M059J (cell line): ENCODE measurements at places on chromosomes 16 and 17. TPM values are rescaled to one million over a fixed set of nuclear protein-coding genes. Genes with fewer than 3 reads are reported as not detected.
A peak's percentile ranks its signal among the peaks of the same experiment; 100 is the strongest.

- no peak for DNase-seq
These were observed 367.4 kb upstream of the TNRC6C start for GRCh38 chr17:77590951-77591735.

DNA sequence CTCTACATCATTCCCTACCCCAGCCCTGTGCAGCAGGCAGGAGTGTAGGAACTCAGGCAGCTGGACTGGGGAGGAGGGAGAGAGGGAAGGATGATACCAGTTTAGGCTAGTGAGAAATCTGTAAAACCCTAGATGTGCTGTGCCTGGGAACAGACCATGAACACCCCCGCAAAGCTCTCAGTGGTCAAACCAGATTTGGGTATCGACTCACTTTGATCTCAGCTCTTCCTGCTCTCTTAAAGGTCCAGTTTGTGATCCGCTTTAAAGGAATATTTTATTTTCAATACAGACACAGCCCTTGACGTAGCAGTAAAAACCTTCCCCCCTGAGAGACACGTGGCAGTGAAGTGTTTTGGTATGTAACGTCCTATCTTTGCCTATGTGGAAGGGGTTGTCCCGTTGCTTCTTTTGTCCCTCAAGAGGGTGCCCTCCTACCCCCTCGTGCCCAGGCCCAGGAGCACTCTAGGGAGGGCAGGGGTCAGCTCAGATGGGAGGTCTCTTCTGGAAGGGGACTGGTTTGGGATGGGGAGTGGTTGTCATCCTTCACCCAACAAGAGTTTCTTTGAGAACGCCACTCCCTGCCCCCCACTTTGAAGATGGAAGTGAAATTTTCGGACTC, 19.3 kb upstream of the TBX2 start:
- no peak for DNase-seq

DNA sequence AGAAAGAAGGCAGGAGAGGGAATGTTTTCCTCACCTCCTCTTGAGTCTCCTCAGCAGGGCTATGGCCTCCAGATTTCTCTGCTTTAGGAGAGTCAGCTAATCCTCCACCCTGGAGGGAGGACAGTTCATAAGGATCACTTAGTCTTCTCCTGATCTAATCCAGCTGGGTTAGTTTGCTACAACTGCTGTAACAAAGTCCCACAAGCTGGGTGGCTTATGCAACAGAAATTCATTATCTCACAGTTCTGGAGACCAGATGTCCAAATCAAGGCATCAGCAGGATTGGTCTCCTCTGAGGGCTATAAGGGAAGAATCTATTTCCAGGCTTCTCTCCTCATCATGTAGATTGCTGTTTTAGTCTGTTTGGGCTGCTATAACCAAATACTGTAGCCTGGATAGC, 40.6 kb upstream of the XYLT1 start:
- no peak for DNase-seq

- peak; percentile 97 for DNase-seq
These were observed 53.2 kb downstream of the BMERB1 start for GRCh38 chr16:15487336-15488284.

DNA sequence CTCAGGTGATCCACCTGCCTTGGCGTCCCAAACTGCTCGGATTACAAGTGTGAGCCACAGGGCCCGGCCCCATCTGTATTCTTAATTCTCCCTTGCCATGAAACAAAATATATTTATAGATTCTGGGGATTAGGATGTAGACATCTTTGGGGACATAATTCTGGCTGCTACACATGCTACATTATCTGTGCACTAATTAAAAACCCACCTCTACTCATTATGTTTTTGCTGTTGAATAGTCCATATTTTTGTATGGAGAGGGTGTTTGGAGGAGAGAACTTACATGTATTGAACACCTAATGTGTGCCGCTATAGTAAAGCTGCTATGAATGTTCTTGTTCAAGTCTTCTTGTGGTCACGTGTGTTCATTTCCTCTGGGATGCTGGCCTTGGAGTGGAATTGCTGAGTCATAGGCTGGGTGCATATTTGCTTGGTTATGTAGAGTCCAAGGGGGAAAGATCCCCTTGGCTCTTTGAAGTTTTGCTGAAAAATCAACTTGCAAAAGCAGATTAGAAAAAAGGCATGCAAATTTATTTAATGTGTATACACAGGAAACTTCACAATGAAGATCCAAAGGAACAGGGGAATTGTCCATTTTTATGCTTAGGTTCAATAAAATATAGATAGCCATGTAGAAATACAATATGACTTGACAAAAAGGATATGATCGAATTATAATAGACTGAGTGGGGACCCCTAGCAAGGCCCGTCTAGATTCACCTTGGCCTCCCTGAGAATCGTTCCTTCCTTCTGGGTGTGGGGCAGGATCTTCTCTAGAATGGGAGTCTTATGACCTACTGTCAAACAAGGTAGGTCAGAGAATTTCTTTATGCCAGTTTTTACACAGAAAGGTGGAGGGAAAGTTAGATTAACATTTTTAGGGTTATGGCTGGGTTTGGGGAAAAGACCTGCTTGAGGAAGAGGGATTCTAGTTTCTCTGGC, 42.1 kb upstream of the GPRC5B start:
- DNase-seq: peak; percentile 77

DNA sequence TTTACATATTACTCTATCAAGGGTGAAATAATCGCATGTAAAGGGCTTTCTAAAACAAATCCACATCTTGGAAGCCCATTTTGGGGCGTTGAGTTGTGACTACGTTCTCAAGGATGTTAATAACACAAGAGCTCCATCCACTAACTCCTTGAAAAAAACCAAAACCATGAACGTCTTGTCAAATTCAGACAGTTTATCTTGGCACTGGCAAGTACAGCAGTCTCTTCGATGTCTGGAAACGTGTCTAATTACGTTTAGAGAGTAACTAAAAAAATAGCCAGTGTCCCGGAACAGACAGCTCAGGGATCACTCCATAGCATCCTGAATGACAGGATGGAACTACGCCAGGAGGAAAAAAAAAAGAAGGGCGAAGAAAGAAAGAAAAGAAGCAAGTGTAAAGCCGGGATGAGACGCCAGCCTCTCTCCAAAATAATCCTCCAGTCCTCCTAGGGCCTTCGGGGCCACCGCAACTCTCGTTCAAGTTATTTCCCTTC, 954 bp downstream of the MYO1D start:
- peak; percentile 9 for DNase-seq

DNA sequence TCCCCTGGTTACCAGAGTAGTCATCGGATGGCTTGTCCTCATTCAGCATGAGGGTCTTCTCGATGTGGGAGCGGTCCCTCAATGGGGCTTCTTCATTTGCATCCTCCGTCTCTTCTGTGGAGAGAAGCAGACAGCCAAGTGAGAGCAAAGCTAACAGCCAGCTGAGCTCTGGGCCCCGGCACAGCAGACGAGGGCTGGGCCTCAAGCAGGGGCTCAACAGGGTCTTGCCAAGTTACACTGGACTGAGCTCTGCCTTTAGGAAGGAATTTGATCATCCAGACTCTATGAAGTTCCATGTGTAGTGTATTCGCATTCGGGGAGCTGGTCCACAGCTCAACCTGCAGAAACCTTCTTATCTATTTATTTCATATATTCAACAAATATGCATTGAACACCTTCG, 37.4 kb downstream of the SRL start:
- no peak for DNase-seq

The RAB37 gene
- total RNA-seq: not detected in 2 replicates

The PRAC1 gene
- total RNA-seq: not detected in 2 replicates

The TNP2 gene
- not detected in 2 replicates for total RNA-seq
